ENCODE measurements at places on chromosomes 3 and 15.

DNA sequence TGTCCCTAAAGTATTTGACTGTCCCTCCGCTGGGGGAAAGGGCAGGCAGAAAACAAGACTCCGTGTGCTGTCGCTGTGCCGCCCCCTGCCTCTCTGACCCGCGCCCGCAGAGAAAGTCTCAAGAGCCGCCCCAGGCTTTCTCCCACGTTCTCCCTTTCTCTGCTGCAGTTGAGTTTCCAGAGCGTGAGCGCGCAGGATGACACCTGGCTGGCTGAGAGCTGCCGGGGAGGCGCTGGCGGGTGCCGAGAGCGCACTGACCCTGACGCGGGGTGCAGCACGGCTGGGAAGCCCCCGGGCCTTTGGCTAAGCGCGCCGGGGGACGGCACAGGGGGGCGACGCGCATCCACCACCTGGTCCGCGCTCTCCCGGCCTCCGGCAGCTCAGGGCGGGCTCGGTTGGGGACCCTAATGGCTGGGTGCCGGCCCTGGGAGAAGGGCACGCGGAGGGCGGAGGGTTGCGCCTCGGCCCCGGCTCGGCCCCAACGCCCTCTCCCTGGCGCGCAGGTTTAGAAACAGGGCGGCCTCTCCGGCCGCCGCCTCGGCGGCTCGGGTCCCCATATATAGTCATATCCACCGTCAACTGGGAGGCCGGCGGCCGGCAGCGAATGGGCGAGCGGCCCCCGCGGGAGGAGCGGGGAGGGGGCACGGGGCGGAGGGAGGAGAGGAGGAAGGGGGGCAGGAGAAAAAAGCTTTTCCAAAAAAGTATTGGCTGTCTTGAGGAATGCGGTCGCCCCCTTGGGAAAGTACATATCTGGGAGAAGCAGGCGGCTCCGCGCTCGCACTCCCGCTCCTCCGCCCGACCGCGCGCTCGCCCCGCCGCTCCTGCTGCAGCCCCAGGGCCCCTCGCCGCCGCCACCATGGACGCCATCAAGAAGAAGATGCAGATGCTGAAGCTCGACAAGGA lies at the start of gene TPM1:
Gene TPM1 (plus strand): TSS at position 774 of the 903 bp plus-strand sequence. CDS start 83 bp downstream, at position 857.
- DNase-seq, result peak; percentile 13

GRCh38 chr3:111594205-111594604 lies 941 bp downstream of the ZBED2 start:
- no peak for DNase-seq

- DNase-seq, result peak; percentile 5
Measured at GRCh38 chr15:68924866-68925560, 5.3 kb upstream of the SPESP1 start.

DNA sequence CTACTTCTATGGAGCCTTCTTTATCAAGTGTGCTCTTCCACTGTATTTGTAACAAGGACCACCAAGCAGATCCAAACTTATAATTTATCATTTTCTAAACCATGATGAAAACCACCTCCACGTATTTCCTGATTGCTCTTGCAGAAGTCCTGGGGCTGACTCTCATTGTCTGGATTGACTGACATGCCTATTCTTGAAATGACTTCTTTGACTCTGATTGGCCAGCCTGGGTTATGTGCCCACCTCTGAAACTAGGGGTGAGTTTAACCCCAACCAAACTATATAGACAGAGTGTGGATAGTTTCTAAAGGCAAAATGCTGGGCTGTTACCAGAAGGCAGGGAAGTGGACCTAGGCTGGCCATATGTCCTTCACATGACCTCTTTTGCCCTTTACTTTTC lies 12.7 kb downstream of the TMPRSS7 start:
- DNase-seq, result no peak

- DNase-seq, result no peak
Measured at GRCh38 chr3:196947136-196947859, 5.0 kb upstream of the NCBP2 start.

DNA sequence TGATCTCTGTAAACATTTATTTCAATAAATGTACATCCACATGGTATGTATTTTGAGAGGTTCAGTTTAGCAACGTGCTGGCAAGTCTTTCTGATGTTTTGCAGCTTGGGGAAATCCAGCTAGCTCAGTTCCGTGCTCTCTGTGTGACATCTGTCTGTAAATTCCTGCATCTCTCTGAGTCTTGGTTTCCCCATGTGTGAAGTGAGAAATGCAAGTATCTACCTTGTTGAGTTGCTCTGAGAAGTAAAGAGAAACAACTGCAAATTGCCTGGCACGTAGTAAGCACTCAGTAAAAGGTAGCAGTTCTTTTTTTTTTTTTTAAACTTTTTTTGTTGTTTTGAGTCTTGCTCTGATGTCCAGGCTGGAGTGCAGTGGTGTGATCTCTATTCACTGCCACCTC lies 30.2 kb upstream of the MORF4L1 start:
- no peak for DNase-seq

GRCh38 chr15:73800662-73801345 lies 47.7 kb upstream of the INSYN1 start:
- DNase-seq, result peak; percentile 59

DNA sequence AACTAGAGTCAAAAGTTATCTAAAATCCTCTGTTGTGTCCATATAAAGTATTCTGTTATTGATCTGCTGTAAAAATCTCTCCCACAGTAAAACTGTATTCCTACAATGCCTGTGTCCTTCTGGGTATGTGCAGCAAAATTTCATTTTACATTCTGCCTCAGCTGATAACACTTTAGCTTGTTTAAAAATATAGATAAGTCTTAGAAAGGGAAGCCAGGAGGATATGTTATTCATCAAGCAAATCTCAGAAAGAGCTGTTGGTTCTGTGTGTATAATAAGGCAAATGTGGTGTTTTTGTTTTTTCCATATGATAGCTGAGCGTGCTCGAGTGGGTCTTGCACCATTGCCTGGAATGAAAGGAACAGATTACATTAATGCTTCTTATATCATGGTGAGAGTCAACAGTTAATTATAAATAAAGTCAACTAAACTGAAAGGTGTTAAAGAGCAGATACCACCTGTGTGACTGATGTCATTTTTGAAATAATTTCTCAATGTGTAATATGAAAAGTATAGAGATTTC lies 96.6 kb downstream of the FEZF2 start:
- no peak for DNase-seq

All from DMS79 (cell line).